Peyer's patch (tissue), 4 donors: ENCODE measurements at places on chromosomes 5 and 9. TPM values are rescaled to one million over a fixed set of nuclear protein-coding genes. Genes with fewer than 3 reads are reported as not detected.

DNA sequence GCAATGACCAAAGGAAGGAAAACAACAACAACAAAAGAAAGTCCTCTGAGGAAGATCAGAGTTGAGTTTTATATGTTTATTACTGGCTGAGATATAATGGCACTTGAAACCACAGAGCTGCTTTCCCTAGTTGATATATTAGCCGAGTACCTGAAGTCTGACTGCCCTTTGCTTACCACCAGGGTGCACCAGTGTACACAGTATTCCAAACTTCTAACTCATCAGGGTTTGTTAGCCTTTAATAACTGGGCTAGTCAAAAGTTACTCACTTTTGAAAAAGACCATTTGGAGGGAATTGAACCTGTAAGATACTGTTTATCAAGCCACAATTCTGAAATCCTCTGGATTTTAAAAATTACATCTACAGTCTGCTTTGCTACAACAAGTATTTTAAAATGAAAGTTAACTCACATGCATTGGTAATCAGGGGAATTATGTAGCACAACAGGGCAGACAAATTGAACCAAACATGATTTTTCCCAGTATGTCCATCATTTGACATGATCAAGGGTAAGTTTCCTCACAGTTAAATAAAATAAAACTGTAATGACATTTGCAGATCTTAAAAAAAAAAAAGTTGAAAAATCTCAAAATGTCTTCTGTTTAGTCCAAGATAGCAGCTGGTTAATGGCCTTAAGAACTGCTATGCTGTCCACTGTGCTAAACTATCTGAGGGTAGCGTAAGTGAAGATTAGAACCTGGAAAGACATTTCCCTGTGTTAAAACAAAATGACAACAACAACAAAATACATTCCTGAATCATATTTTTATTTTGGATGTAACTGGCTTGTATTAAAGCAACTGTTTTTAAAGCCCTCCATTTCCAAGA is 57.3 kb upstream of the C6 start:
- DNase-seq: no peak

- DNase-seq: no peak
Measured at GRCh38 chr9:32606811-32607210, 28.7 kb downstream of the TAF1L start.

DNA sequence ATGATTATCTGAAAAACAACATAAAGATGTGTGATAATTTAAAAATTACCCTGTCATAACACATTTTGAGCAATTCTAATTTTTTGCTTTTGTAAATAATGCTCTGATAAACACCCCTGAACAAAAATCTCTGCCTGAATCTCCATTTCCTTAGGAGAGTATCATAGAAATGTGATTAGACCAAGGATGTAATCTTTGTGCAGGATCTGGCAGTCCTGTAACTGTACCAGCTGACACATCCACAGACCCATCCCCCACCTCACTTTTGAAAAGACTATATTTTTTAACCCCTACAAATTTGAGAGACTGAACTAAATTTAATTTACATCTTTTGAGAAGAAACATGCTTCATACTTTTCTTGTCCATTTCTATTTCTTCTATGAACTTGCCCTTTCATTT is 101.7 kb downstream of the GNAQ start:
- no peak for DNase-seq

- DNase-seq: no peak
Measured at GRCh38 chr9:133977421-133978201, 14.5 kb downstream of the VAV2 start.

DNA sequence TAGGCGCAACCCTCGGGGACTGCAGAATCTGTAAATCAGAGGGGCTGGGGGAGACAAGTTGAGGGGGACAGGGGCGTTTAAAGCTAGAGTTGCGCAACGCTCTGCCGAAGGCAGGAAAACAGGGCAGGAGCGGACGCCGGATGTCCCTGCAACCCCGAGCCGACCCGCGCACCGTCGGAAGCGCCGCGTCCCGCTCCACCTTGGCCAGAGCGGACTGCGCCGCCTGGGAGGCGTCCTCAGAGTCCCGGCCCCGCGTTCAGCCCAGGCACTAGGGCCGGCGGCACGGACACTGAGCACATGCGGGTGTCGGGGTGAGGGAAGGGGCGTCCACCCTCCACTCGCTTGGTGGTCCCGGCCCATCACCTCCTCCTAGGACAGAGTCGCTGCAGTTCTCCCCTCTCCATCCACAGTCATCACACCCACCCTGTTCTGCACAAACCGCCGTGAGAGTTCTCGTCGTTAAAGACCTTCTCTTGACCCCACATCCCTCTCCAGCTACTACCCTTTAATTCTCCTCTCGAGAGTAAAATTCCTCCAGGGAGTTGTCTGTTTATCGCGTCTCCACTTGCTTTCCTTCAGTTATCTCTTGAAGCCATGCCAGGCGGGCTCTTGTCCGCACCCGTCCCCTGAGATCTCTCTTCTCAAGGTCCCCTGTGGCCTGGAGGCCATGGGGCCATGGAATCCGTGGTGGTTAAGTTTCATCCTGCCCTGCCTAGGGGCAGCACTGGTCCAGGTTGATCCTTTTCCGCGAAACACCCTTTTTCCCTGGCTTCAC is 796 bp upstream of the PDLIM7 start:
- no peak for DNase-seq

- no peak for DNase-seq
Measured at GRCh38 chr9:15843931-15844330, 291.1 kb downstream of the CCDC171 start.

- no peak for DNase-seq
Measured at GRCh38 chr5:162282191-162282590, 214.6 kb downstream of the GABRG2 start.

GRCh38 chr9:7009065-7009464 is 251.3 kb downstream of the KDM4C start:
- DNase-seq: no peak

DNA sequence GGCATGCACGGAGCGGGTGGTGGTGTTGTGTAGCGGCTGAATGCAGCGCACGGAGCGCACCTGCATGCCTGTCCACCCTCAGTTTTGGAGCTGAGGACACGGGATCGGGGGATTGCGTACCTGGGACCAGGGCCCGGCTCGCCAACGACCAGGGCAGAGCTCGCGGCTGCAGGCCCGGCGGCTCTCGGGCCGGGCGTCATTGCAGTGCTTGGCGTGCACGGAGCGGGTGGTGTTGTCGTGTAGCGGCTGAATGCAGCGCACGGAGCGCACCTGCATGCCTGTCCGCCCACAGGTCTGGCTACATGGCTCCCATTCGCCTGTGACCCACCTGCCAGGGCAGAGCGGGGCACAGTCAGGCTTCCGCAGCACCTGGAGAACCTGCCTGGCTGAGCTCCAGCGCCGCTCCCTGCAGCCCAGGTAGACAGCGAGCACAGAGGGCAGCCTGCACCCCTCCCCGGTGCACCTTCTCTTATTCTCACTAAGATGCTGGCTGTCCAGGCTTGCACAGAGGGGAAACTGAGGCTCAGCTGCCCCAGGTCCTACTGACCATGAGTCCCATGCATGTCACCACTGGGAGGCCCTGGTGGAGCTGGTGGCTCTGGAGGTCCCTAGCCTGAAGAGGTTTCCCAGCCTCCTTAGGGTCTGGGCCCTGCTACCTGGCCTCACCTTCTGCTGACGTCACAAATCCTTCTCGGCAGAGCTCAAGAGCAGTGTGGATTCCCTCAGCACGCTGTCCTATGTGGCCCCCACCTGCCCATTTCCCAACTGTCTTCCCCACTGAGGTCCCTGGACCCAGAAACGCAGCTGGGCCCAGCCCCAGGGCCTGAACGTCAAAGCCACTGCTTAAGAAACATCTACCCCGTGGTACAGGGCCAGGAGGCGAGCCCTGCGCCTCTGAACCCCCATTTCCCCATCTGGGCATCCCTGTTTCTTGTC is 64.9 kb downstream of the ZNF354C start:
- no peak for DNase-seq

- no peak for DNase-seq
Measured at GRCh38 chr5:7638456-7638855, 212.5 kb downstream of the CFAP90 start.

DNA sequence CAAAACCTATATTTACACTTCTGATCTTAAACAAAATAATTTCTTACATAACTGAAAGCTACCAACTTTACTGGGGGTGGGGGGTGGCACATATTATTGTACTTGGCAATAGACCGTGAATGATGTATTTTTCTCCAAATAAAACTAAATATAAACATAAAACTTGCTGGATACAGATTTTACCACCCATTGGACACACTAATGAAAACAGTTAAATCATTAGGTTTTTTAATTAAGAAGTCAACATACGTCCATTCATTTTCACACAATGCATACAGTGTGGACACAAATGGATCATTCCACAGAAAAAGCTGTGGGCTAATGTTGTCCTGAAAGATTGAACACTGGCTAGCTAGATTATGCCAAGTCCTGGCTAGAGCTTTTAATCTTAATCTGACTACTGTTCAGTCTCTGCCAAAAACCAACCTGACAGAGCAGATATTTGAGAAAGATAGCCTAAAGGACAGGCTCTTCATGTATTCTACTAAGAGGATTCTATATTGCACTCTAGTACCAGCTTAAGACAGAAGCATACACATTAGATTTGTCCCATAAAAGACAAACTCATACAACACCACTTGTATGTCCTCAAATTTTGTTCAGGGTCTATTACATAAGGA is 118.1 kb downstream of the SIL1 start:
- DNase-seq: no peak

Gene PAEP
- not detected for total RNA-seq

Gene CDX1
- total RNA-seq: 177 TPM

Gene TAL2
- not detected for total RNA-seq

Gene MYORG
- total RNA-seq: 97.2 TPM

Gene SPATA31E1
- not detected for total RNA-seq

Gene TMC1
- total RNA-seq: not detected
